ENCODE measurements at places on chromosomes 5 and 9.

- DNase-seq: no peak
These were observed 48.2 kb downstream of the RXRA start for GRCh38 chr9:134374301-134375010.

DNA sequence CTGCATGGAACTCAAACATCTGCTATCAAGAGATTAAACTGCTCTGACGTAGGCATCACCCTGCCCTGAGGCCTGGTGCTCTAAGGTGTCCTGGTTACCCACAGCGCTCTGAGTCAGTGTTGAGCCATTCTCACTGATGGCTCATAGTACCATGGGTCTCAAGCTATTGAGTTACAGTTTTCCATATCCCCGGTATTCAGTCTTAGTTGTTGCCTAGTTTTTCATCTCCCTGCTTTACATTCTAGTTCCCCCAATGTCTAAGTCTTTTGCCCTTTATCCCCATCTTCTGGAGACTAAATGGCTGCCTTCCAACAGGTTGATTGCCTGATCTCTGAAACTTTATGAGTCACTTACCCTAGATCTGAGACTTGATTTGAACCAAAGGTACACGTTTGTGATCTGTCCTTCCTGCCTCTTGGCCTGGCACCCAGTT lies 161.2 kb upstream of the PTGER4 start:
- DNase-seq: no peak

GRCh38 chr5:134594797-134595457 lies 37.7 kb downstream of the SAR1B start:
- DNase-seq: peak; percentile 27

DNA sequence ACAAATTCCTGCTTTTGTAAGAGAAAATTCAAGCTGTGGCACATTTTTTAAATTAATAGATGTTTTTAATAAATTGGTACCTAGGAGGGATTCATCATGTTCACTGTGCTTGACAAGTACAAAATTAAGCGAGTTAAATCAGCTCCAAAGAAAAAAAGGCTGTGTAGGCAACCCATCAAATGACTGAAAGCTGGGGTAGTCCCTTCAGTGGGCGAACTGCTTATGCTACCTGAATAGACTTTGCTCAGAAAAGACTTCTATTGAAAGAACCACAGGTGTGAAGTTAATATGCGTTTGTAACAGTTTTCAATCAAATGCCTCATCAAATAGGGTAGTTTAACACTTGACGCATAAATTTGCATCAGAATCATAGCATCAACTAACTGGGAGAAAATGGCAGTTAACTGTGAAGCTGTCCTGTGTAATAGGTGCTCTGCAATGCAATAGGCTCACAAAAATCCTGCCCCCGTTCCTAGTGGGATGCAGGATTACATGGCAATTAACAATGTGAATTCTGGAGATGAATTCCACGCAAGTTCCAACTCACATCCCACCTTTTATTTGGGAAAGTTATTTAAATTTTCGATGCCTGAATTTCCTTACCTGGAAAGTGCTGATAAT lies 14.4 kb upstream of the ARL15 start:
- DNase-seq: no peak

DNA sequence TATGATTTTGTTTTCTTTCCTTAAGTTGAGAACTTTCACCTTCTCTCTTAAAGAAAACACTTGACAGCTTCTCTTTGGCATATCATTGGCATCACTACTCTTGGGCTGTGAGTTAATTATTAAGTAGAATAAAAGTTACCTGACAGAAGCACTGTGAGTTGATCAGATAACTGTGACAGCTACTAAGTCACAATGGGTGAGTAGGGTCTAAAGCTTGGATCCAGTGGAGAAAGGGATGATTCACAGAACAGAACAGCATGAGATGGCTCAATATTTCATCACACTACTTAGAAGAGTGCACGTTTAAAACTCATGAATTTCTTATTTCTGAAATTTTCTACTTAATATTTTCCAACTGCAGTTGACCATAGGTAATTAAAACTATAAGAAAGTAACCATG lies 268.5 kb upstream of the NMUR2 start:
- no peak for DNase-seq

- DNase-seq: no peak
These were observed 99.8 kb downstream of the TRIO start for GRCh38 chr5:14242871-14243383.

GRCh38 chr9:130297371-130297770 lies 31.8 kb downstream of the HMCN2 start:
- DNase-seq: no peak

GRCh38 chr9:16652582-16652981 lies 217.9 kb downstream of the BNC2 start:
- no peak for DNase-seq

- no peak for DNase-seq
These were observed 295.9 kb downstream of the NFIB start for GRCh38 chr9:14018081-14018480.

- DNase-seq: no peak
These were observed 19.8 kb downstream of the PTGES start for GRCh38 chr9:129732946-129733631.

GRCh38 chr5:174323878-174324281 lies 278.4 kb downstream of the NSG2 start:
- peak; percentile 68 for DNase-seq

DNA sequence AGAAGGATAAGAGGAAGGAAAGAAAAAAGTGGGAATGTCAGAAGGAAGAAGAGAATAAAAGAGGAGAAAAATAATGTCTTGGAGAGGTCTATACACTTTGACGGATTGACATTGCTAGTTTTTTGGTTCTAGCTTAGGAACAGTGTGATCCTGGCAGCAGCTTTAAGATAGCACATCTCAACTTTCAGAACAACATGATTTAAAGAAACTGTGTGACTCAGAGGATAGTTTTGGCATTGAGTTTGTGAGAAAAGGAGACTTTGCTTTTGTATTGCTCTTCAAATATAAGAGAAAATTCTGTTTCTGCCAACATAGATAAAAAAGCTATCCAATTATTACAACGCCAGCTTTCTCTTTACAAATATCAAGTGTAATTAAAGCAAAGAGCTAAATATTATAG lies 260.7 kb upstream of the ARRDC3 start:
- no peak for DNase-seq

- no peak for DNase-seq
These were observed 1378.7 kb upstream of the C9orf72 start for GRCh38 chr9:28951945-28952344.

All from COR-L47 (cell line).